ENCODE measurements at places on chromosomes 1 and 21. TPM values are rescaled to one million over a fixed set of nuclear protein-coding genes. Genes with fewer than 3 reads are reported as not detected.

DNA sequence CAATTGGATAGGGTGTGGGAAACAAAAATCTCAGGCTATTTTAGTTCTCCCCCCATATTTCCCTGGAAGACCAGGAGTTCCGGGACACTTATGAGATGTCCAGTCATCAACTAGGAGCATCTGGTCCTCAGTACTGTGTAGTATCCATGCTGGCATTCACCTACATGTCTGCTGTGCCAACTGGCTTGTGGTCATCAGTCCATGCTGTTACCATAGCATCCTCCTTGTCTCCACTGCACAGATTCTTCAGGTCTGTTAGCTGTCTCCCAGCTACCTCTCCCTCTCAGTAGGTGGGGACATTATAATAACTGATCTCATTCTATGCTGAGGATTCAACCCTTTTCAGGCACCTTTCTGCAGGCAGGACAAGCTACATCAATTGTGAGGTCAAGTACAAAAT is 302.9 kb downstream of the BARHL2 start:
- no peak overlapping the region for H3K27ac ChIP-seq
- no peak overlapping the region for H3K4me3 ChIP-seq
- no peaks in the 10 kb centered on the region for H3K36me3 ChIP-seq

GRCh38 chr21:20739421-20739820 is 258.8 kb upstream of the NCAM2 start:
- no peaks in the 10 kb centered on the region for H3K36me3 ChIP-seq
- DNase-seq = no peak
- H3K27me3 ChIP-seq = no peaks in the 10 kb centered on the region
- no peaks in the 10 kb centered on the region for H3K4me1 ChIP-seq
- H3K27ac ChIP-seq = no peak overlapping the region
- no peak overlapping the region for H3K4me3 ChIP-seq

DNA sequence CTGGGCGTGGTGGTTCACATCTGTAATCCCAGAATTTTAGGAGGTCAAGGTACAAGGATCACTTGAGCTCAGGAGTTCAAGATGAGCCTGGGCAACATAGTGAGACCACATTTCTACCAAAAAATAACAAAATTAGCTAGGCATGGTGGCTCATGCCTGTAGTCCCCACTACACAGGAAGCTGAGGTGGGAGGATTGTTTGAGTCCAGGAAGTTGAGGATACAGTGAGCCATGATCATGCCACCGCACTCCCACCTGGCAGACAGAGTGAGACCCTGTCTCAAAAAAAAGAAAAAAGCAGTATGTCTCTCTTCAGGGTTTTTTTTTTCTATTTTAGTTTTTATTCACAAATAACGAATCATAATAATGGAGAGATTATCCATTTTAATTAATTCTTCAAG is 233.7 kb upstream of the DMRTA2 start:
- H3K27me3 ChIP-seq = no peaks in the 10 kb centered on the region

GRCh38 chr1:160045653-160046052 is 13.9 kb upstream of the PIGM start:
- H3K27me3 ChIP-seq = no peaks in the 10 kb centered on the region
- H3K4me3 ChIP-seq = no peak overlapping the region
- no peak overlapping the region for H3K27ac ChIP-seq
- no peaks in the 10 kb centered on the region for H3K36me3 ChIP-seq
- no peak for DNase-seq

DNA sequence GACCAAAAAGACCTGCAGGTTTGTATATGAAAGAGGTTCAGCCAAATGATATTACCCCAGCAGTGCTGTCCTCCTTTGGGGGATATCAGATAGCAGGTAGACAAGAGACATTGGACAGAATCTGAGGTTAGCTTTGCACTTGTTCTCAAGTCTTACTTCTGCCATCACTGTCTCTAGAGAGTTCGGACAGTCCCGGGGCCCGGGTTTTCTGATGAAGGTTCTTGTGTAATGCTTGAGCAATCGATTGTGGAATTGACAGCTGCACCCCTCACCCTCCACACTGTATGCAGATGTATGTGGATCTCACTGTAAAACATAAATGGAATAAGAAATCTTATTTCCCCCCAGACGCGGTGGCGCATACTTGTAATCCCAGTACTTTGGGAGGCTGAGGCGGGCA is 56.2 kb upstream of the MORC3 start:
- no peaks in the 10 kb centered on the region for H3K27me3 ChIP-seq
- peaks cover 3% of the 10 kb centered on the region for H3K36me3 ChIP-seq
- no peaks in the 10 kb centered on the region for H3K4me1 ChIP-seq
- no peak overlapping the region for H3K4me3 ChIP-seq

The TMEM79 gene
- 1.7 TPM for polyA plus RNA-seq

The CFAP298 gene
- polyA plus RNA-seq = 48.9 TPM
